CD4-positive, alpha-beta T cell (primary cell): ENCODE measurements at places on chromosomes 11 and 22. TPM values are rescaled to one million over a fixed set of nuclear protein-coding genes. Genes with fewer than 3 reads are reported as not detected.

DEUP1 gene
- total RNA-seq: not detected

PRODH gene
- total RNA-seq: not detected

LDLRAD3 gene
- 0.20 TPM for total RNA-seq

TMEM135 gene
- total RNA-seq: 14.1 TPM

ARHGAP42 gene
- total RNA-seq: not detected

- H3K4me3 ChIP-seq: peak overlapping the region; percentile 29
- peak; percentile 52 for DNase-seq
- peaks cover 5% of the 10 kb centered on the region for H3K27me3 ChIP-seq
- no peak overlapping the region for H3K27ac ChIP-seq
- H3K36me3 ChIP-seq: no peaks in the 10 kb centered on the region
These were observed 14.7 kb downstream of the EPS8L2 start for GRCh38 chr11:720642-721246.

DNA sequence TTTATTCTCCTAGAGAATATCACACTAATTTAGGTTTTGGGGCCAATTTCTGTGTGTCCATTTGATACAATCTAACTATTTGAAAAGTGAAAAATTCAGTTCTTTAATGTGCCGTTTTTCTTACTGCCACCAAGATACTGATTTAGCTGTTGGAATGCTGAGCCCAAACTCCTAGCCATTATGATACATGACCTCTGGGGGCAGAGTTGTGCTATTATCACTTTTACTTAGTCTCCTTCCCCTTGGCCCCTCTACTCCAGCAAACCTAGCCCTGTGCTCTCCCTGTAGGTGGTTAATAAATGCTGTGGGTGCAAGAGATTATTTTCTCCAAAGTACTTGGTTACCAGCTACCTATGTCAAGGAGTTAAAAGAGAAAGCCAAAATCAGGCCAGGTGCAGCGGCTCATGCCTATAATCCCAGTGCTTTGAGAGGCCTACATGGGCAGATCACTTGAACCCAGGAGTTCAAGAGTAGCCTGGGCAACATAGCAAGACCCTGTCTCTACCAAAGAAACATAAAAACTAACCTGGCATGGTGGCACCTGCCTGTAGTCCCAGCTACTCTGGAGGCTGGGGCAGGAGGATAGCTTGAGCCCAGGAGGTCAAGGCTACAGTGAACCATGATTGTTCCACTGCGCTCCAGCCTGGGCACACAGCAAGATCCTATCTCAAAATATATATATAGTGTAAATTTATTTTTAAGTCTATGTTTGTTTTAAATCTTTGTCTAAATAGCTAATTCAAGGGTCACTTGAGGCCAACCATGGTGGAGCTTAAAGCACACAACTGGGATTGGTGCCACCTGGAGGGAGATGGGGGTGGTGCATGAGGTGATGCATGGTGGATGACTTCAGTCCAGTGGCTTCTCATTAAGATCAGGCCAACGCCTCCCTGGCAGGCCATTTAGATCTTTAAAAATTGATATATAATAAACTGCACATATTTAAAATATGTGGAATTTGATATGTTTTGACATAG is 193.2 kb upstream of the PLET1 start:
- peak; percentile 25 for DNase-seq
- peaks cover 3% of the 10 kb centered on the region for H3K4me1 ChIP-seq
- H3K36me3 ChIP-seq: no peaks in the 10 kb centered on the region
- H3K4me3 ChIP-seq: no peak overlapping the region

DNA sequence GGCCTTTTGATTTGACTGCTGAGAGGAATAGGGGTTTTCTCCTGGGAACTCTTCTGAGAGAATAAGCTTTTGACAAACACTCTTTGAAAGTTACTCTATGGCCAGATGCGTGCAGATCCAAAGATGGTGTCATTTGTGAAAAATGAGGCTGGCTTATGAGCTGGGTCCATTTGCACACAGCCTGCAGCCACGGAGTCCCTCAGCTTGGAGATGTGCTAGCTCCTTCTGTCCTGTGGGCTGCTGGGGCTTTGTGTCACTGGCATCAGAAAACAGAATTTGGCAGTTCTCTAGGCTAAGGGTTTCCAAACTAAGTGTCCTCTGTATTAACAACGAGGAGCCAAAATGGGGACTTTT is 702.4 kb downstream of the NTM start:
- DNase-seq: no peak
- H3K4me1 ChIP-seq: no peaks in the 10 kb centered on the region
- no peak overlapping the region for H3K27ac ChIP-seq
- H3K27me3 ChIP-seq: no peaks in the 10 kb centered on the region
- H3K36me3 ChIP-seq: no peaks in the 10 kb centered on the region

DNA sequence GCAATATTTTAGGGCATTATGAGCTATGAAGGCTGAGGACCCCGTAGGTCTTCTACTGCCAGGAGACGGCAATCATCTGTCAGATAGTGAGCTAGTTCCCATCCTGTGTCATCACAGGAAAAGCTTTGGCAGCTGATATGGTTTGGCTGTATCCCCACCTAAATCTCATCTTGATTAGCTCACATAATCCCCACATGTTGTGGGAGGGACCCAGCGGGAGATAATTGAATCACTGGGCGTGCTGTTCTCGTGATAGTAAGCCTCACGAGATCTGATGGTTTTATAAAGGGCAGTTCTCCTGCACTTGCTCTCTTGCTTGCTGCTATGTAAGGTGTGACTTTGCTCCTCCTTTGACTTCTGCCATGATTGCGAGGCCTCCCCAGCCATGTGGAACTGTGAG is 18.1 kb downstream of the CSRP3 start:
- H3K36me3 ChIP-seq: no peaks in the 10 kb centered on the region
- no peak overlapping the region for H3K4me3 ChIP-seq
- H3K27me3 ChIP-seq: no peaks in the 10 kb centered on the region

DNA sequence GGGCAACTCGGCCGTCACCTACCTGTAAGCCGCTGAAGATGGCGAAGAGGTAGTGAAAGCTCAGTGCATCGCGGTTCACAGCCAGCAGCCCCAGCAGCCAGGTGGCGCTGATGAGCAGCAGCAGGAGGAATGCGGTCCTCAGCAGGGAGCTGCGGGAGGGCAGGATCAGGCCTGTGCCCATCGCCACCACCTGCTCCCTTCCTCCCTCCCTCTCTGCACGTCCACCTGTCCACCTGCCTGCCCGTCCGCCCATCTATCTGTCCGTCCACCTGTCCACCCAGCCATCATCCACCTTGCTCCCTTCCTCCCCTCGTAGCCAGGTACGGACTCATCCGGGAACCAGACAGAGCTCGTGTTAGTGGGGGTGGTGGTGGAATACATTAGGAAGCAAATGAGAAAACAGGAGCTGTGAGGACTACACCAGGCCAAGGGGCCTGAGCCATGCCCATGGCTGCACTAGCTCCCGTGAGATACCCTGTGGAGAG is 32.2 kb downstream of the TRMU start:
- peaks cover 6% of the 10 kb centered on the region for H3K27me3 ChIP-seq
- no peak overlapping the region for H3K27ac ChIP-seq
- peaks cover 40% of the 10 kb centered on the region for H3K4me1 ChIP-seq
- H3K36me3 ChIP-seq: no peaks in the 10 kb centered on the region

DNA sequence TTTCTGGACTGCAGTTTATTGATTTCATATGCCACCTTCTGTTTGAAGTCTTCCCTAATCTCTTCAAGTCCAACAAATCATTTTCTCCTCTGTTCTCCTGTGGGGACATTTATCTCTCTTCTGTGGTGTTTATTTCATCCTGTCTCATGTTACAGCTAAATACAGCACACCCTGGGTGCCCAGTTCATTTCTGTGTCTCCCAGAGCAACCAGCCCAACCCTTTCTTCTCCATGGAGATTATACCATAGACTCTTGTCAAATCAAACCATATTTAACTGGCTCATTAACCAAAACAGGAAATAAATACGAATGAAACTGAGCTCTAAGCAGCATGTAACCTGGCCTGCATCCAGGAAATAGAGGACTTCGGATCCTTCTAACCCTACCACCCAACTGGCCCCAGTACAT is at the start of gene MS4A8:
MS4A8 (plus strand) TSS at position 329 of the 408 bp plus-strand sequence. CDS start 1,249 bp downstream, outside the sequence.
- DNase-seq: no peak
- H3K27ac ChIP-seq: no peak within 1 kb of the TSS
- no peaks in the 10 kb centered on the region for H3K36me3 ChIP-seq
- no peaks in the 10 kb centered on the region for H3K4me1 ChIP-seq
